Natural killer cell treated with Interleukin-12 subunit alpha and Interleukin-12 subunit beta and Interleukin-15 and Interleukin-18, amount 100 ng/mL, for 72 hours (primary cell): ENCODE measurements at places on chromosomes 11 and 22. TPM values are rescaled to one million over a fixed set of nuclear protein-coding genes. Genes with fewer than 3 reads are reported as not detected.

DDX25 gene
- total RNA-seq, result not detected

- no peak for DNase-seq
Observed at GRCh38 chr11:76172583-76172982, 33.7 kb downstream of the WNT11 start.

GRCh38 chr11:128900468-128900867 is 9.3 kb downstream of the KCNJ5 start:
- no peak for DNase-seq

DNA sequence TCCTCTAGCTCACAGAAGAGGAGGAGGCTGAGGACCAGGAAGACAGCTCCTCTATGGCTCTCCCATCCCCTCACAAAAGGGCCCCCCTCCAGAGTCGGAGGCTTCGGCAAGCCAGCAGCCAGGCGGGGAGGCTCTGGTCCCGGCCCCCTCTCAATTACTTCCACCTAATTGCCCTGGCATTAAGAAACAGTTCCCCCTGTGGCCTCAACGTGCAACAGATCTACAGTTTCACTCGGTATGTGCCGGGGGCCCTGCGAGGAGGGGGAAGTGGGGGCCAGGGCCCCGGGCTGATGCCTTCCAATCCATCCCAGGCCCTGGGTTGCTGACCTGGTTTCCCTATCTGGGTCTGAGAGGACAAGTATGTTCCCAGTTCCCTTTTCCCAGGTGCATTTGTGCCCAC is 7.9 kb downstream of the FOXR1 start:
- no peak for DNase-seq
